Right lobe of liver (tissue), 6 donors: ENCODE measurements at places on chromosomes 5 and 9. TPM values are rescaled to one million over a fixed set of nuclear protein-coding genes. Genes with fewer than 3 reads are reported as not detected.

Gene OR1J2
- total RNA-seq, result not detected

Gene GABRA6
- not detected for total RNA-seq

Gene DMRTA1
- total RNA-seq, result 9.3 TPM

GRCh38 chr5:178415353-178415752 lies 174.8 kb downstream of the COL23A1 start:
- DNase-seq, result no peak

Gene GPR150
- total RNA-seq, result 0.15 TPM

Gene KCNV2
- total RNA-seq, result not detected

DNA sequence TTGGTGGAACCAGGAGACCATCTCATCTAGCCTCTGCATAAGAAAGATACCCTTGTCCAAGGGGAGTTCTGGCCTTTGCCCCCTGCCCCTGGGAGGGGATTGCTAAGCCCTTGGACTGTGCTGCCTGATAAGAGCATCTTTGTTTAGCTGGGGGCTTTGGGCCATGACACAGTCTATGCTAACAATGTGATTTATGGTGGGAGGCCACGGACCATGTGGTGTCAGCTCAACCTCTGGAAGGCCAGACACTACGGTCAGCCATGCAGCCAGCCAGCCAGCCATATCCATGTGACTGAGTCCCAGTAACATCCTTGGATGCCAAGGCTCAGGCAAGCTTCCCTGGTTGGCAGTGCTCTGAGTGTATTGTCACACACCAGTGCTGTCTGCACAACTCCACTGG lies 244.4 kb downstream of the FSTL4 start:
- DNase-seq, result no peak

- peak; percentile 57 for DNase-seq
Measured at GRCh38 chr9:134226221-134226930, 62.0 kb upstream of the RNU6ATAC start.

DNA sequence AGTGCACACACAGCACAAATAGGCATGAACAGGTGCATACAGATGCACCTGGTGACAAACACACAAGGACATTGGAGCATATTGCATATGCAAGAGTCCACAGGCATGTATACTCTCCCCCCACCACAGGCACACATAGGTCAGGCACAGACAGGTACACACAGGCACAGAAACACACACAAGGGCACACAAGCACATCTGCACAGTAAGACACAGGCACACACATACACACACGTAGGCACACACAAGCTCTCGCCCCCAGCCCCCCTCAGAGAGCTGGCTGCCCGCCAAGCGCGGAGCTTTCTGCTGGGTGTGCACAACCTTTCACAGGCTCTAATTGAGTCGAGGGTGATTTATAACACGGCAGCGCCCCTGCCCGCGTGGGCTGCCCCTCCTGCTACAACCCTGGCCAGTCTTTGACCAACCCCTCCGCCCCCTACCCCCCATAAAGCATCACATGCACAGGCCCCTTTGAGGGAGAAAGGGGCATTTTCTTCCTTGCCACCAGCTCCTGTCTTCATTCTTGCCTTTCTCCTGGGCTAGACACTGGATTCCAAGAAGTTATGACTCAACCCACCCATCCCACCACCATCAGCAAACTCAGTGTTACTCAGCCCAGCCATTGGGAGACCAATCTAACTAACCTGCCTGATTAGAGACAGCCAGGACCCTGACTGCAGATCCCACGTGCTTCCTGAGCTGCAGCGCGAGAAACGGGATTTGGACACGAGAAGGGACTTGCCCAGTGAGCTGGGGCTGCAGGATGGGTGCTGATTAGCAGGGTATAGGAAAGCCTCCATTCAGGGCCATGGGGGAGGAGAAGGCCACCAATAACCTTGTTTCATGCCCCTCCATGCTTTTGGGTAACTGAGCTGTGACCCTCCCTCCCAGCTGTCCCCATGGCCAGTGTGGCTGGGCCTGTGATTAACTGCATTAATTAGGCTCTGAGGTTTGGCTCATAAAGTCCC lies 42.8 kb upstream of the PSD2 start:
- no peak for DNase-seq

Gene SLC28A3
- 0.12 TPM for total RNA-seq
